ENCODE measurements at places on chromosomes 6 and 20. TPM values are rescaled to one million over a fixed set of nuclear protein-coding genes. Genes with fewer than 3 reads are reported as not detected.

Gene NRSN1
- total RNA-seq: not detected

Gene EEF1A2
- 3.4 TPM for total RNA-seq

Gene FNDC1
- total RNA-seq: not detected

Gene PPARD
- 29.2 TPM for total RNA-seq

Gene ZBTB24
- total RNA-seq: 6.4 TPM

Gene FERMT1
- total RNA-seq: 1.5 TPM

Gene F13A1
- not detected for total RNA-seq

Gene MLIP
- total RNA-seq: 11.6 TPM

Gene RNF146
- 48.1 TPM for total RNA-seq

Gene SLC16A10
- not detected for total RNA-seq

Gene SCUBE3
- 0.62 TPM for total RNA-seq

Gene COL19A1
- total RNA-seq: not detected

Gene SLC4A11
- total RNA-seq: 15.5 TPM

Gene CST4
- total RNA-seq: not detected

Gene SIRPD
- total RNA-seq: not detected

Gene RAET1L
- total RNA-seq: not detected

Gene MROH8
- 2.7 TPM for total RNA-seq

Gene LST1
- 2.0 TPM for total RNA-seq

Gene MUC21
- total RNA-seq: not detected

Gene SYCP2
- 0.35 TPM for total RNA-seq

Gene CCN6
- total RNA-seq: not detected

Gene ELOVL2
- not detected for total RNA-seq

Gene ZSCAN12
- 4.4 TPM for total RNA-seq

Gene RNF182
- total RNA-seq: 0.78 TPM

Gene DEK
- total RNA-seq: 118 TPM

Gene OR2J3
- total RNA-seq: not detected

Gene ACSS2
- 48.5 TPM for total RNA-seq

Gene MAFB
- total RNA-seq: 1.3 TPM

Gene TUBB1
- total RNA-seq: not detected

Gene FAM83C
- total RNA-seq: not detected

Gene CFAP206
- total RNA-seq: 0.21 TPM

Gene ANGPT4
- not detected for total RNA-seq

Gene RSPH4A
- 0.18 TPM for total RNA-seq

Gene UNC5CL
- 0.32 TPM for total RNA-seq

Gene CCN5
- not detected for total RNA-seq

Gene THBD
- total RNA-seq: 28.0 TPM

Gene PGC
- not detected for total RNA-seq

Gene RPS10
- 1,416 TPM for total RNA-seq

Gene SIRPG
- total RNA-seq: not detected
